ENCODE measurements at places on chromosomes 5 and 9. TPM values are rescaled to one million over a fixed set of nuclear protein-coding genes. Genes with fewer than 3 reads are reported as not detected.

Gene XRCC4
- total RNA-seq = 8.1 TPM

- no peaks in the 10 kb centered on the region for H3K36me3 ChIP-seq
- peaks cover 16% of the 10 kb centered on the region for H3K4me1 ChIP-seq
Measured at GRCh38 chr9:101739311-101739710, 864 bp upstream of the GRIN3A start.

DNA sequence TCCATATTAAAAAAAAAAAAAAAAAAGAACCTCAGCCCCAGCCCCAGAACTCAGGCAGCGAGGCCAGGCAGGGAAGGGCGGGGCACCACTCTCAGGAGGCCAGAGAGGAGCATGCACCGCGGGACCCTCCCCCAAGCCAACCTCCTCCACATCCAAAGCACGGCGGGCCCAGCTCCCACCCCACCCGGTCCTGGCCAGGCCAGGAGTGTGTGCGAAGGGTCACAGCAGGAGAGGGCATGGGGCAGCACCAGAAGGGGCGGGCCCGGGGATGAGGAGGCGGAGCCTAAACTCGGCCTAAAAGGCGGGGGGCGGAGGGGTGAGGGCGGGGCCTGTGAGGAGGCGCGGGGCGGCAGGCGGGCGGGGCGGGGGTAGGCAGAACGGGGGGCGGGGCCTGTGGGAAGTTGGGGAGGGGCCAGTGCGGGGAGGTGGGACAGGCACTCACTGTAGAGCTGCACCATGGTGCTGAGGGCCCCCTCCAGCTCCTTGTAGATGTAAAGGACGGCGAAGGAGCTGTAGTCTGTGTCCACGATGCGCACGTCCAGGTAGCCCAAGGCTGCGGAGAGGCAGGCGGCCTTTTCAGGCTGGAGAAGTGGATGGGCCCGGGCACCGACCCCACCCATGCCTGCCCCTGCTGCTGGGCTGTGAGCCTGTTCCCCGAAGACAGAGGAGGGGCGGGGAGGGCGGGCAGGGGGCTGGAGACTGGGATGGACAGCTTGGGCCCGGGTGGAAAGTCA lies 1.2 kb downstream of the LCN15 start:
- no peaks in the 10 kb centered on the region for H3K4me1 ChIP-seq
- no peak overlapping the region for H3K27ac ChIP-seq
- no peaks in the 10 kb centered on the region for H3K36me3 ChIP-seq
- H3K27me3 ChIP-seq = peaks cover 11% of the 10 kb centered on the region
- DNase-seq = peak; percentile 69
- H3K4me3 ChIP-seq = no peak overlapping the region

- no peak overlapping the region for H3K4me3 ChIP-seq
- DNase-seq = no peak
- H3K27ac ChIP-seq = no peak overlapping the region
Measured at GRCh38 chr5:154435226-154435625, 10.6 kb upstream of the SAP30L start.

Gene PCDHGA9
- 6.9 TPM for total RNA-seq

DNA sequence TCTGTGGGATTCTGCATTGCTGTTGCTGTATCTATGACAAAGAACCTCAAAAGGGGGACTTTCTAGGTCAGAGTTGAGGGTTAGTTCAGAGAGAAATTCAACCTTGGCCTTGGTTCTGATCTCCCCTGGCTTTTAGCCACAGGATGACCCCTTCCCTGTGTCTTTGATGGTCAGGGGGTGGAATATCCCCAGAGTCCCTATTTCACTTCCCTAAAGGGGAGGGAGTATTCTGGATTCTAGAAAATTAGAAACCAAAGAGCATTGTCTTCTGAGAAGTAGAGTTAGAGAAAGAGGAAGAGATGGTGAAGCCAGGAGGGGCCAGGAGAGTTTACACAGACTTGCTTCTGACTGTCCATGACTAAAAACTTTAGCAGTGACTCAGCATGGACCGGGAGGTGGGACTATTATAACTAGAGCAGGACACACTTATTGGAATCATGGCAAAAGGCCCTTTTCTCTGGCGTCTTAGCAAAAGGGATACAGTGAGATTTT lies 56.2 kb upstream of the LPAR1 start:
- H3K4me3 ChIP-seq = no peak overlapping the region
- H3K27ac ChIP-seq = peak overlapping the region; percentile 53
- no peak for DNase-seq
- H3K4me1 ChIP-seq = peaks cover 4% of the 10 kb centered on the region
- H3K27me3 ChIP-seq = no peaks in the 10 kb centered on the region

Gene BNC2
- total RNA-seq = 7.3 TPM

DNA sequence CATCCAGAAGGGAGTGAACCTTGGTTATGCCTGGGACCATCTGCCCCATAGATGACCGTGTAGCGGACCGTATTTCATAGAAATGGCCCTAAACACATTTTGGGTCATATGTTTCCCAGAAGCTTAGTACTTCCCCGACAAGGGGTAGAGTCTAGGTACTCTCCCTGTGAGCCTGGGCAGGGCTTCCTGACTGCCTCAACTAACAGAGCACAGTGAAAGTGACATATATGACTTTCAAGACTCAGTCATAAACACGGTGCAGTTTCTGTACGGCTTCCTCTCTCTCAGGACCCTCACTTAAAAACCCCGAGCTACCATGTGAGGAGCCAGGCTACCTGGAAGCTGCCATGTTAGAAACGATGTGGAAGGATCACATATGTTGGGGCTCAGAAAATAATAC lies 20.9 kb downstream of the C9orf57 start:
- no peak overlapping the region for H3K27ac ChIP-seq
- H3K4me3 ChIP-seq = no peak overlapping the region
- no peaks in the 10 kb centered on the region for H3K4me1 ChIP-seq

DNA sequence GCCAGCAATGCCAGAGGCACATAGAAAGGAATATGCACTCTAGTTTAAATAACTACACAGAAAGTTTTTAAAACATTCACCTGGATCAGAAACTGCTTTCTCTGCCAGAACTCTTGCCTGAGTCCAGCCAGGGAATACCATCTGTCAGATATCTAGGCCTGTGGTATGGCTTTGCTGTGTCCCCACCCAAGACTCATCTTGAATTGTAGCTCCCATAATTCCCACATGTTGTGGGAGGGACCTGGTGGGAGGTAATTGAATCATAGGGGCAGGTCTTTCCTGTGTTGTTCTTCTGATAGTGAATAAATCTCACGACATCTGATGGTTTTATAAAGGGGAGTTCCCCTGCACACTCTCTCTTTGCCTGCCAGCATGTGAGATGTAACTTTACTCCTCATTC lies 41.5 kb upstream of the KCNV2 start:
- H3K4me3 ChIP-seq = no peak overlapping the region
- no peaks in the 10 kb centered on the region for H3K27me3 ChIP-seq
- peaks cover 6% of the 10 kb centered on the region for H3K4me1 ChIP-seq
- H3K27ac ChIP-seq = no peak overlapping the region
- H3K36me3 ChIP-seq = no peaks in the 10 kb centered on the region
- no peak for DNase-seq

DNA sequence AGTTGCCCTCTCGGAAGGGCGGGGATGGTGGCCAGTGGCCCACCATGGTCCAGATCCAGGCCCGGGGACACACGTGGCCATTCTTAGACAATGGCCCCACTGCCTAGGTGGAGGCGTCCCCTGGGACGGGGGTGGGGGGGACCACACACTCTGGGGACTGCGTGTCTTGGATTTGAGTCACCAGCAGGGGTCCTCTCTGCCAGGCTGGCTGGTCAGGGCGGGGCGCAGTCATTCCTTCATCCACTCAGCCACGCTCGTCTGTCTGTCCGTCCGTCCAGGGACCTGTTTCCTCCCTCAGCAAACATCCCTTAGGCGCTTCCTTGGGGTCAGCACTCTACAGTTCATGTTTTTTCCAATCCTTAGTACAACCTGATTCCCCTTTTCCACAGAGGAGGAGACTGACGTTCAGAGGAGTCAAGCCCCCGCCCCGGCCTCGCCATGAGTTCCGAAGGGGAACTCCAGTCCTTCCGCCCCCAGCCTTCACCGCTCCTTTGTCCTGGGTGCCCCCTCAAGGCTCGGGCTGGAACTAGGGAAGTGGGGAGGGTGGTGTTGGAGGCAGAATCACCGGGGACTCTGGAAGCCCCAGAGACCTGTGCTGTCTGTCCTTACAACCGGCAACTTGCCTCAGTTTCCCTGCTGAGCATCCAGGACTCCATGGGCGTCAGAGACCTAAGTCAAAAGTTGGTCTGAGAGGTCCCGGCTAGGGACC lies 276.6 kb upstream of the MVB12B start:
- no peaks in the 10 kb centered on the region for H3K4me1 ChIP-seq
- H3K36me3 ChIP-seq = no peaks in the 10 kb centered on the region
- H3K4me3 ChIP-seq = no peak overlapping the region
- H3K27me3 ChIP-seq = peaks cover 44% of the 10 kb centered on the region
- H3K27ac ChIP-seq = no peak overlapping the region
- no peak for DNase-seq

Gene HACD4
- 0.64 TPM for total RNA-seq

GRCh38 chr5:112930082-112930344 lies 8.0 kb upstream of the REEP5 start:
- no peak for DNase-seq
- H3K27ac ChIP-seq = no peak overlapping the region
- no peaks in the 10 kb centered on the region for H3K36me3 ChIP-seq
- no peaks in the 10 kb centered on the region for H3K27me3 ChIP-seq
- peaks cover 7% of the 10 kb centered on the region for H3K4me1 ChIP-seq

Gene HMCN2
- total RNA-seq = 4.9 TPM

All from heart right ventricle (tissue), 16 donors.